ENCODE measurements at places on chromosomes 6 and 20. TPM values are rescaled to one million over a fixed set of nuclear protein-coding genes. Genes with fewer than 3 reads are reported as not detected.

Gene CAGE1
- total RNA-seq = not detected

Gene SGK2
- 5.6 TPM for total RNA-seq

Gene SYCP2L
- total RNA-seq = 2.8 TPM

Gene NOX3
- not detected for total RNA-seq

Gene FGD2
- total RNA-seq = not detected

Gene ERVFRD-1
- total RNA-seq = not detected

Gene DEFB132
- total RNA-seq = not detected

Gene SKIC2
- total RNA-seq = 24.4 TPM

Gene IMPG1
- not detected for total RNA-seq

Gene CDKAL1
- 3.6 TPM for total RNA-seq

Gene SPDEF
- 2.7 TPM for total RNA-seq

Gene RAD21L1
- total RNA-seq = not detected

Gene PROKR2
- not detected for total RNA-seq

Gene OPRL1
- total RNA-seq = 0.67 TPM

Gene TSPO2
- 0.10 TPM for total RNA-seq

Gene PTCRA
- not detected for total RNA-seq

Gene LRRN4
- total RNA-seq = not detected

Gene ARMC2
- 1.9 TPM for total RNA-seq

Gene SLC24A3
- total RNA-seq = not detected

Gene BTN1A1
- not detected for total RNA-seq

Gene C6orf58
- 0.14 TPM for total RNA-seq

Gene MLIP
- not detected for total RNA-seq

Gene RAB44
- total RNA-seq = not detected

Gene MCHR2
- total RNA-seq = not detected

Gene MRAP2
- total RNA-seq = 1.1 TPM

Gene PPP1R14C
- 0.83 TPM for total RNA-seq

Gene SNAP25
- total RNA-seq = 16.8 TPM

Gene MATN4
- total RNA-seq = 0.08 TPM

Gene PTPRK
- total RNA-seq = 18.5 TPM

Gene GABRR1
- total RNA-seq = not detected

Gene ITPR3
- 37.0 TPM for total RNA-seq

Gene CFB
- 2.1 TPM for total RNA-seq

Gene ZNF391
- total RNA-seq = 0.25 TPM

Gene HTR1E
- not detected for total RNA-seq

Gene EGFL8
- total RNA-seq = 1.7 TPM

Gene MDFI
- 0.86 TPM for total RNA-seq

Gene PHF10
- total RNA-seq = 19.9 TPM

Gene C6orf15
- total RNA-seq = not detected

Gene TUBB2A
- total RNA-seq = 80.3 TPM

Gene EEF1A2
- 141 TPM for total RNA-seq

Gene DEF6
- total RNA-seq = 0.06 TPM

Gene MAN1A1
- total RNA-seq = 0.05 TPM

Gene PTGIS
- not detected for total RNA-seq

Gene CD109
- 26.7 TPM for total RNA-seq

Gene RIPPLY2
- 0.64 TPM for total RNA-seq

Gene ZNF292
- total RNA-seq = 3.8 TPM

Gene SS18L1
- 10.9 TPM for total RNA-seq

Gene ZGPAT
- total RNA-seq = 22.0 TPM

Gene HMGCLL1
- 0.16 TPM for total RNA-seq

Gene TENT5A
- total RNA-seq = 1.1 TPM

Gene BANF2
- not detected for total RNA-seq

Gene AVP
- total RNA-seq = not detected

Gene EXOC2
- total RNA-seq = 10.8 TPM

Gene TRIM40
- not detected for total RNA-seq

Gene OTOR
- not detected for total RNA-seq

Gene OR12D3
- total RNA-seq = not detected

Measured in A549 treated with CpdA at 1 μM for 4 hours (cell line).